ENCODE measurements at places on chromosomes 6 and 20. TPM values are rescaled to one million over a fixed set of nuclear protein-coding genes. Genes with fewer than 3 reads are reported as not detected.

GRCh38 chr20:17663040-17663399, 19.0 kb downstream of the RRBP1 start:
- DNase-seq: no peak

The COL19A1 gene
- 6.7 TPM for total RNA-seq

The CYB5R4 gene
- total RNA-seq: 11.2 TPM

GRCh38 chr6:129733290-129733689, 23.3 kb upstream of the ARHGAP18 start:
- DNase-seq: no peak

- DNase-seq: no peak
Measured at GRCh38 chr6:127182501-127182900, 64.0 kb downstream of the RSPO3 start.

- DNase-seq: no peak
Measured at GRCh38 chr6:3285732-3286131, 27.0 kb downstream of the PSMG4 start.

The OR12D1 gene
- 0.20 TPM for total RNA-seq

GRCh38 chr6:158797331-158798310, 21.5 kb downstream of the EZR start:
- DNase-seq: no peak

- no peak for DNase-seq
Measured at GRCh38 chr6:128505603-128506002, 14.8 kb downstream of the PTPRK start.

- no peak for DNase-seq
Measured at GRCh38 chr6:11208267-11208666, 24.2 kb downstream of the NEDD9 start.

The CST4 gene
- total RNA-seq: not detected

DNA sequence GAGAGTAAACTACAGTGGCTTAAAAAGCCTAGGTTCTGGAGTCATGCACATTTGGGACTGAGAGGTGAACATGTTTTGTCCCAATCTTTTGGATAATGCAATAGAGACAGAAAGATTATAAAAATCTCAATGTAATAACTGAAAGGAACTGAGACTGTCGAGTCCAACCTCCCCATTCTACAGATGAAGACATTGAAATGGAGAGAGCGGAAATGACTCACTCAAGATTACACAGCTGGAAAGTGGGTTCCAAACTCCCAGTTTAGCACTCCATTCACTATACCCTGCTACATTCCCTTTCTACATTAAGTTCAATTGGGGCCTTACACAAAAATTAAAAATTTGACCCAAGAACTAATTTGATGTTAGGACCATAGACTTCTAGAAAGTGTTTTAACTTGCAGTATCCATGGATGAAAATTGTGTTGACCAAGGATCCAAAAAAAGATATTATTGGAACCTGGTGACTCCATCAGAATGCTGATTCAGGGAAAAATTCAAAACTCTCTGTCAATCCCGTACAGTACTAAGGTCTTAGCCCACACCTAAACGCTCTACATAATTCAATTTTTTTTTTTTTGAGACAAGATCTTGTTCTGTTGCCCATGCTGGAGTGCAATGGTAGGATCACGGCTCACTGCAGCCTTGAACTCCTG, 1.5 kb upstream of the ILRUN start:
- no peak for DNase-seq

GRCh38 chr6:107290491-107290890, 168.9 kb downstream of the PDSS2 start:
- DNase-seq: peak; percentile 34

GRCh38 chr6:163867518-163868292, 453.2 kb downstream of the QKI start:
- no peak for DNase-seq

The BMP5 gene
- 34.5 TPM for total RNA-seq

The BAG2 gene
- total RNA-seq: 2.8 TPM

GRCh38 chr6:110307368-110307767, 50.8 kb downstream of the METTL24 start:
- no peak for DNase-seq

DNA sequence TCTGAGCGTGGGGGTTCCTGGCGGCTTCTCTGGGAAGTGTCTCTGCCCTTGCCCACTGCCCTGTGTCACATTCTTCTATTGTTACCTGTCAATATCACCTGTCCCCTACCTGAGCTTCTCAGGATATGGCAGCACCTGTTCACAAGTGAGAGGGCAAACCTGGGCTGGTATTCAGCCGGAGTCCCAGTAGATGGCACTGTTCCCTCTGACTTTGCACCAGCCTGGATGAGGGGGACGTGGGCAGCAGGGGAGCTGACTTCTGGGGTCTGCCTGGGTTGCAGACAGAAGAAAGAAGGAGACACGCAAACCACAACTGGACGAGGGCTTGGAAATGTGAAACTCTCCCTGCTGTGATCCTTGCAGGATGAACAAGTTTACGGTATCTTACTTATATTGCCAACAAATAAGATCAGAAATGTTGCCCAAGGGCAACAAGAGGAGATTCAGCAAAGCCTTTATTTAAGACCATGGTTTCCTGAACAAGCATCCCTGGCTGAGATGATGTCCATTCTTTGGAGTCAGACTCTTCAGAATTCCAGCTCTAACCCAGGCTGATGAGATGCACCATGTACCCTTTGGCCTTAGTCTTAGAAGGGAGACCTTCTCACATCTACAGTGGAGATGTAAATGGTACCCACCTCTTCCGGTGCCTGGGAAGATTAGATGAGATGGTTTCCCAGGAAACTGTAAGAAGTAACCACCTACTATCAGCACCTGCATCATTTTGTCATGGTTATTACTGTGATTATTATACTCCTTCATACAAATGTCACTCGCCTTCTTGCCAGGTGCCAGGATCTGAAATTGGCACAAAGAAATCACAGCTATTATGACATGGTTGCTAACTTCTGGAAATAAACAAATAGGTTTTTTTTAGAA, 400.0 kb upstream of the CDH4 start:
- DNase-seq: peak; percentile 19

- DNase-seq: peak; percentile 42
Measured at GRCh38 chr6:133240511-133241085, 559 bp upstream of the EYA4 start.

- DNase-seq: no peak
Measured at GRCh38 chr6:30612213-30612612, 4.8 kb downstream of the PPP1R10 start.

- no peak for DNase-seq
Measured at GRCh38 chr6:149261364-149262040, 56.0 kb upstream of the TAB2 start.

DNA sequence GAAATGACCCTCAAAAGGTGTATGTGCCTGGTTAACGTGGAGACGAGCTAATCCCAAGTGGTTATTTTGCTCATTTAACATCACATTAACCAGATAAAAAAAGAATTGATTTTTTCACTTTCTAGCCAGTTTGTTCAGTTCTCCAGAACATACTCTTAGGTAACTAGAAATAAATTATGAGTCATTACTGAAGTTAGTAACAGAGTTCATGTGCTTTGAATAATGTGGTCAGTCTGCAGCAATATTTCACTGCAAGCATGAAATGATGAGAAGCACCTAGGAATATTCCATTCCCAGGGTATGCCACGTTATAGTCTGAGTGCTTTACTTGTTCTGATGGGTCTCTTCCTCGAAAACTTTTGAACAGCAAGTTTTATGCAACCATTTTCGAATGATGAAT, 138.3 kb upstream of the INSM1 start:
- DNase-seq: no peak

The ULBP1 gene
- total RNA-seq: 0.20 TPM

GRCh38 chr6:37129566-37129965, 40.4 kb upstream of the PIM1 start:
- DNase-seq: no peak

GRCh38 chr6:49939993-49940498, 23.9 kb downstream of the DEFB114 start:
- DNase-seq: no peak

- DNase-seq: no peak
Measured at GRCh38 chr6:43493230-43493629, 15.9 kb downstream of the TJAP1 start.

DNA sequence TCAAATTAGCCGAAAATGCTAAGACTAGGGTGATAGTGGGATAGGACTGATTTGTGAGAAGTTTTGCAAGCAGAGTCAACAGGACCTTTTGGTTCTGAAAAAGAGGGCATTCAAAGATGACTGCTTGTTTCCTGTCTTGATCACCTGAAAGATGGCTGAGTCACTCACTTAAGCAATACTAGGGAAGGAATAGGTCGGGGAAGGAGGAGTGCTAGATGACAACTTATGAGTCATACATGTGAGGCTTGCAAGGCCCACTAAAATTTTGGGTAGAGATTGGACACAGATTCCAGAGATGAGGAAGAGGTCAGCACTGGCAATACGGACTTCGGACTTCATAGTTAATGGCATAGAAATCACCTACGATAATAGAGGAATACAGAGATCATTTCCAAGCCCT, 89.2 kb downstream of the FAM83B start:
- DNase-seq: no peak

DNA sequence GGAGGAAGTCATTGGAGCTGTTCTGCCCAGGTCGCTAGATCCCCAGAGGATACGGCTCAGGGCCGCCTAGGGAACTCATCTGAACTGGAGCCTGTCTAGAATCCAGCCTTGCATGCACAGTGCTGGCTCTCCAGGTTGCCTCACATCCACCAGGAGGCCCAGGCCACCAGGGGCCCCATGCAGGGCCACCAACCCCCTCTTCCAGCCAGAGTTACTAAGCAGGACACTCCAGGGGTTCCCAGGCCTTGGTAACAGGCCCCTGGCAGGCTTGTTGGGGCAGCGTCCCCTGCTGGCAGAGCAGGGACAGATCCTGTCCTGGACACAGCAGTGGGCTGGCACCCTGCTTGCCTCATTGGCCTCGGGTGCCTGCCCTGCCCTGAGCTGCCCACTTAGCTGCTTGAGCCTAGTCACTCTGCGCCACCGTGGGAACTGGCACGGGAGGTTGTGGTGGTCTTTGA, 35.3 kb downstream of the EFCAB8 start:
- no peak for DNase-seq

- DNase-seq: no peak
Measured at GRCh38 chr20:6746901-6747609, 20.4 kb upstream of the BMP2 start.

GRCh38 chr6:53546281-53546680, 1.4 kb upstream of the GCLC start:
- DNase-seq: no peak

The CFB gene
- 21.8 TPM for total RNA-seq

DNA sequence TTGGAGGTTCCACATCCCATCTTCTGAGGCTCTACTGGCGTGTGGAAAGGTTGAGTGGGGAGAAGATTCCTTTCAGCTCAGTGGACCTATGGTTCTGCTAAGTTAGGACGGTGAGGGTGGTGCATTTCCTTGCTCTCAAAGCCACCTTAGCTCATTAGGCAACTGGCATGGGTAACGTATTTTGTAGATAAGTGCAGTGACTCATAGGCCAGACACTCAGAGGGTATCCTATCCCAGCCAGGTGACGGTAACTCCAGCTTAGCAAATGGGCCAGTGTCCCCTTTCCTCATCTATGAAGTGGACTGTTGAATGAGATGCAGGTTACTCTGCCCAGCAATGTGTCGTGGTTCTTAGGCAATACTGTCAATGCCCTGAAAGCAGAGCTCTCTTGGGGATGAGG, 3.7 kb downstream of the RPS6KA2 start:
- DNase-seq: no peak

DNA sequence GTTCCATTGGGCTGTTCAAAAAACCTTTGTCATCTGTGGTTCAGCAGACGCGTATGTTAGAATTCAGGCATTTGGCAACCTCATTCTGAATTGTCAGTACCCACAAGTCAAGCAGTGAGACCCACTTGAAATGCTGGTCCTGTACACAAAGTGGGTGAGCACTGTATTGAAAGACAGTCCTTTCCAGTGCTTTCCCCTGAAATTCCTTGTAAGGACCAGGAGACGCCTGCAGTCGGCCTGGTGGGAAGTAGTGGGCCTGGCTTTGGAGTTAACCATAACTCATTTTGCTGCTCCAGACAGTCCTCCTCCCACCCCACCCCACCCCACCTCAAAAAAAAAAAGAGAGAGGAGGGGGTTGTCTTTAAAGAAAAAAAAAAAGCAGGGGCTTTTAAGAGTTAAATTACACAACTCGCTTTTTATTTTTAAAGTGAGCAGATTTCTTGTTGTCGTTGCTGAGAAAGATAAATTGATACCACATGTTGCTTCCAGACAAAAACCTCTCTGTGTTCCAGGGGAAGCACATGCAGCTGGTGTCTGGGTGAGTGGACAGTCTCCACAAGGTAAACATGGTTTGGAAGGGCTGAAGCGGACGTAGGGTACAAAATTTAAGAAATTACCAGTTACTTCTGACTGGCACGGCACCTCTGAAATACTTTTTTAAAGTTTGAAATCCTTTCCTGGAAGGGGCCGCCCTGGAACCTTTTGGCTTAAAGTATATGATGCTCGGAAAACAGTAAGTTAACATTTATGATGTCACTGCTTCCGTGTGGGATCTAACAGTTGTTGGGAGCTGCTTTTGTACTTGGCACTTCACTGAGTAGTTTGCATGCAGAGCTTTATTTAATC, 95.3 kb downstream of the FOXO3 start:
- no peak for DNase-seq

The NKX2-4 gene
- 0.11 TPM for total RNA-seq

DNA sequence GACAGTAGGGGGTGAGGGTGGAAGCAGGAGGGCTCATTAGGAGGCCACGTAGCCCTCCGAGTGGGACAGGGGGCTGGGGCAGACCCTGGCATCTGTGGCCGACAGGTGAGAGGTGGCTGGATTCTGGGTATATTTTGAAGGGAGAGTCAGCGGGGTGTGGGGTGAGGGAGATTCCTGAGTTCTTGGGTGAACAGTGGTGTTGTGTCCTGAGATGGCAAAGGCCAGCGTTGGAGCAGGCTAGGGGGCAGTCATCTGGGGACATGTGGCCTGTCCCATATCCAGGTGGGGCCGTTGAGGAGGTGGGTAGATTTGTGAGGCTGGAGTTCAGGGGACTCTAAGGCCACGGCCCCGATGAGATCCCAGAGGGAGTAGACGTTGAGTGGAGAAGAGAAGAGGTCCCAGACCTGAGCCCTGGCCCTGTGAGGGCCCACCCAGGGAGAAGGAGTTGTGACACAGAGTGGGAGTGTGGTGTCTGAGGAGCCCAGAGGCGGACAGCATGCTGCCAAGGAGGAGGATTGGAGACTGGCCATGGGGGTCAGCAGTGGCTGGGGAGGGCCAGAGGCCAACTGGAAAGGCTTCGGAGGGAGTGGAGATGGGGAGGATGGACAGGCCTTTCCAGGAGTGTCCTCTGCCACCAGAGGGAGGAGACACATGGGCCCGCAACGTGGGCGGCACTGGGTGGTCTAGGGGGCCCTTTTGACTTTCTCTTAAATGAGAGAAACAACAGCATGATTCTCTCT, 19.6 kb downstream of the PACSIN1 start:
- no peak for DNase-seq

The GCLC gene
- total RNA-seq: 45.1 TPM
